ENCODE measurements at places on chromosomes 12 and 14.

DNA sequence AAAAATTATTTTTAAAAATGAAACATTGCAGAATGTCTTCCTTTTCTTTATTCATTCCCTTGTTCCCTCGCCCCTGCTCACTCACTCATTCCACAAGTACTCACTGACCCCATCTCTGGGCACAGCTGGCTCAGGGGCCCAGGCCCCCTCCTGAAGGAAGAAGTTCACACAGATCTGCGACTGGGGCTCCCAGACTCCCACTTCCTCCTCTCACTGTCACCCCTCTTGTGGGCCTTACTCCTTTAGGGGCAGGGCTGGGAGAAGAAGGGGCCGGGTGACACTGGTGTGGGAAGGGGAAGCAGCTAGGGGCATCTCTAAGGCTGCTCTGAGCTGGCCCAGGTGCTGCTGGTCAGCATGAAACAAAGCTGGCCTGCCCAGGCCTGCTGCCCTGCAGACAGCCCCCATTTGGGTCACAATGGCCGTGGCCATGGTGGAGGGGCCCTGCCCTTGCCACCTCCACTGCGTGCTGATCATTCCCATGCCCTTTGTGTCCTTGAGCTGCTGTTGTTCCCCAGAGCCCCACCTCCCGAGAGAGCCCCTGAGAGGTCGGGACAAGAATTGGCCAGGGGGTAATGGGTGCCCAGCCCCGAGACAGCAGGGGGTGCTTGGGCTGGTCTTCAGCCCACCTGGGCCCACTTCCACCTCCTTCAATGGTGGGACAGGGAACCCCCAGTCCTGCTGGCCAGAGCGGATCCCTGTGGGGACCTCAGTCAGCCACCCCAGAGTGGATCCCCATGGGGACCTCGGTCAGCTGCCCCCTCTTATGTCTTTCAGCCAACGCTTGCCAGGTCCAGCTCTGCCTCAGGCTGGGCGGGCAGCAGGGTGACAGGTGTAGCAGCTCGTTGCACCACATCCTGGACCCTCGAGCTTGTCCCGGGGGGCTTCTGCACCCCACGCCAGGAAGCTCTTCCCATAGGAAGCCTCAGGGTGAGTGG, 212.4 kb upstream of the C14orf180 start:
- no peak for DNase-seq

DNA sequence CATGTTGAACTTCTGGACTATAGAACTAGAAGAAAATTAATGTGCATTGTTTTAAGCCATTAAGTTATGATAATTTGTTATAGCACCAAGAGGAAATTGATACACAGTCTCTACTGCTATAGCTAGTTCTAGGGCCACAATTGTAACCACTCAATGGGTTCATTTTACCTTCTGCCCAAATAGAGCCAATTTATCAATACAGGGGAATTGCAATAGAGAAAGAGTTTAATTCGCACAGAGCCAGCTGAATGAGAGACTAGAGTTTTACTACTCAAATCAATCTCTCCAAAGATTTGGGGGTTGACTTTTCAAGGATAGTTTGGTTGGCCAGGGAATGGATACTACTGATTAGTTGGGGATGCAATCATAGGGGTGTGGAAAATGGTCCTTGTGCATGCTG, 31.9 kb upstream of the BICDL1 start:
- no peak for DNase-seq

DNA sequence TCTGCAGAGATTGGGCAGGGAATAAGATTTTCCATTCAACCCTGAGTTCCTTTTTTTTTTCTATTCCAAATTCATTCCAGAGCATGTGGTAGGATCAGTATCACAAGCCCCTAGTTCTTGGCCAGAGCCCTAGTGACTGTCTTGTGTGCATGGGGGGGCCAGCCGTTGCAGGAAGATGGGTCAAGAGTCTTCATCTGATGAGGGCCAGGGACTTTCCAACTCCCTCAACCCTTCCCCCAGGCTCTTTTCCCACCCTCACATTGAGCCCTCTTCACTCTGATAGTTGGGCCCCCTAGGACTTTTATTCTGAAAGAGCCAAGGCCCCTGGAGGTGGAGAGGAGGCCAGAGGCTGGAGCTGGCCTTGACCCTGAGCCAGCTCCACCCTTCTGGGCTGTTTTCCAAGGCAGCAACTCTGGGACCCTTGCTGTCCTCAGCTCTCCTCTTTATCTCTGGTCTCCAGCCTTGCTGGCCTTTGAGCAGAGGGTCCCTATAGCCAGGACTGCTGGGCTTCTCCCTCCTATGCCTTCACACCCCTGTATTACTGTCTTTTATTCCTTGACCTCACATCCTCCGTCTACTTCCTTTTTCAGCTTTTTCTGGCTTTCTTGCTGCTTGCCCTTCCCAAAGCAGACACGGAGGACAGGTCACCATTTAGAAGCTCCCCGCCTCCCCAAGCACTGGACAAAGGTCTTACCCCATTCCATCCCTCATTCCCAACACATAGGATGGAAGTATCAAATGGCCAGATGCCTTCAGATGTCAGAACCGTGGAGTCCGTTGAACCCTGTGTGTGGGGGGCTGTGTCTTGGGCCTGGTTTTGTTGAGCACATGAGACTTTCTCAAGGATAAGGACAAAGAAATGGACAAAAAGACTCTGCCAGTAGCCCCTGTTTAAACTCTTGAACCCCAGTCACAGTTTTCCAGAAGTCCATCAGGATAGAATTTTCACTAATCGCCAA, 5.6 kb downstream of the RBP5 start:
- no peak for DNase-seq

DNA sequence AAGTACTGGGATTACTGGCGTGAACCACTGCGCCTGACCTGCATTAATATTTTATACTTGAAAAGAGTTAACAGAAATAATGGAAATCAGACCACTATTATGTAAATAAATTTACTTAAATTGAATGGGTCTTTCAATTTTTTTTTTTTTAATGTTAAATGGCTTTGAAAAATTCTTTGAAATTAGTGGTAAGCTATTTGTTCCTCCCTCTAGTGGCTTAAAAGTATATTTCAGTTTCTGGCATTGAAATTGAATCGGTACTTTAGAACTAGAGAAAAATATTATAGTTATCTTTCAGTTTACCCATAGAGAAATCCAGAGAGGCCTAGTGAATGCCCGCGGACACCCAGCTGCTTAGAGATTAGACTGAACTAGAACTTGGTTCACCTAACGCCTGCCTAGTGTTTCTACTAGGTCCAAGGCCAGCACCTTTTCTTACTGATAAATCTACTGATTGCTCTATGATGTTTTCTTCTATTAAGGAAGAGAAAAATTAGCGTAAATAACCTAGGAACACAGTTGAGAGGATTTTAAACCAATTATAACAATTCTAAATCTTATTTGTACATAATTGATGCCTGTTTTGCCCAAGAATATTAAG, 106.5 kb downstream of the EML1 start:
- DNase-seq = no peak

- no peak for DNase-seq
Observed at GRCh38 chr12:103773109-103773910, 67.7 kb downstream of the NT5DC3 start.

- DNase-seq = no peak
Observed at GRCh38 chr14:38971258-38971921, 131.6 kb downstream of the SEC23A start.

- DNase-seq = no peak
Observed at GRCh38 chr12:77343291-77343690, 277.9 kb upstream of the E2F7 start.

DNA sequence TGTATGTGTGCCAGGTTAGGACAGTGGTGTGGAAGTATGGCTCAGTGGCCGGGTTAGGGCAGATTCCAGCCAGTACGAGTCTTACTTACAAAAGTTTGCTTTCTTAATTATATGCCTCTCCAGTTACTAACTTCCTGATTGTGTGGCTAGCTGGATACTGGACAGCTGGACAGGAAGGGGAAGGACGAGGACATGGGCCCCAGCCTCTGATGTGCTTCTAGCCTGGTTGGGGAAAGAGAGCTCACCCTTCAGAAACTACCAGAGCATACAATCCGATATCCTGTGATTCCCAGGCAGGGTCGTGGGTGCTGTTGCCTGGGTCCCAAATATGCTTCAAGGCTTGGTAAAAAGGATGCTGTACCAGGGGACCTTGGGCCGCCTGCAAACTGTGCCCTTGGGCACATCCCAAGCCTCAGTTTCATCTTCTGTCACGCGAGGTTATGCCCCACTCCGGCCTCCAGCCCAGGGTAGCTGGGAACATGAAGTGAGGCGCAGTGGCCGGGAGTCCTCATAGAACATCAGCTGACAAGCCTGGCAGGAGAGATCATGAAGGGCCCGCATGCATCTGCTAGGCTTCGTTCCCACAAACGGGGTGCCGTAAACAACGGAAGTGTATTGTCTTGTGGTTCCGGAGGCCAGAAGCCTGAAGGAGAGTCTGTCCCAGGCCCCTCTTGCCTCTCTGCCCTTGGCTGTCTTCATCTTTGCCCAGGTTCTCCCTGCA, 23.2 kb upstream of the RIN3 start:
- no peak for DNase-seq

- DNase-seq = no peak
Observed at GRCh38 chr14:75018694-75019093, 16.0 kb downstream of the EIF2B2 start.

GRCh38 chr12:6207259-6207925, 7.2 kb downstream of the CD9 start:
- DNase-seq = no peak

GRCh38 chr12:103966736-103967135, 1.1 kb downstream of the TDG start:
- DNase-seq = no peak

GRCh38 chr12:122732170-122732569, 1.5 kb upstream of the HCAR1 start:
- no peak for DNase-seq

DNA sequence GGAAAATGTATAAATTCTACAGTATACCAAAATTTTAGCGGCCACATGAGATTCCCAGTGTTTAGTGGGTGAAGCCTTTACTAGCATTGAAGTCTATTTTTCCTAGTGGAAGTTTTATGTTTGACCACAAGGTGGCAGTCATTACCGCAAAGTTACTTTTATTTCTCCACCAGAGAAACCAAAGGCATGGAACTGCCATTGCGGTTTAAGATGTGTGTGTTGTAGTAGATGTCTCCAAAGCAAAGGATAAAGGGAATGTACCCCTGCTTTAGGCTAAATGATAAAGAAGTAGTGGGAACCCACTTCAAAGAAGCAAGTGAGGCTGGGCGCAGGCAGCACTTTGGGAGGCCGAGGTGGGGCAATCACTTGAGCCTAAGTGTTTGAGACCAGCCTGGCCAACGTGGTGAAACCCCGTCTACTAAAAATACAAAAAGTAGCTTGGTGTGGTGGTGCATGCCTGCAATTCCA, 140.5 kb downstream of the PRKCH start:
- peak; percentile 16 for DNase-seq

- no peak for DNase-seq
Observed at GRCh38 chr12:76929499-76929898, 50.7 kb upstream of the CSRP2 start.

GRCh38 chr14:99231850-99232713, 39.9 kb downstream of the BCL11B start:
- no peak for DNase-seq

- DNase-seq = no peak
Observed at GRCh38 chr14:49549881-49550280, 36.3 kb downstream of the RPS29 start.

- no peak for DNase-seq
Observed at GRCh38 chr12:113214895-113215400, 6.3 kb upstream of the TPCN1 start.

DNA sequence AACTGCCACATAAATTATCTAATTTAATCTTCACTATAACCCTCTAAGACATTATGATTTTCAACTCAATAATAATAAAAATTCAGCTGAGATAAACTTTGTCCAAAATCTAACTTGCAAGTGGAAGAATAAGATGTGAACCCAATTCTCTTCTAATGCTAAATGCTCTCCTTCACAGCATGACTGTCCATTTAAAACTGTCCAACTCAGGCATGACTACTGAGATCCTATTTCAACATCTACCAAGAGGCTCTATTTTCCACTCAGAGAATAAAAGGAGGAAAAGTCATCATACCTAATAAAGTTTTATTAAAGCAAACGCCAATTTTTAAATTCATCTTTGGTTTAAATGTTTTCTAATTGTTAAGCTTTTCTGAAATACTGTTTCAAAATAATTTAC, 183.6 kb downstream of the MED13L start:
- DNase-seq = no peak

- DNase-seq = no peak
Observed at GRCh38 chr14:44701563-44702263, 194.6 kb upstream of the FSCB start.

GRCh38 chr12:11743423-11744409, 94.2 kb downstream of the ETV6 start:
- DNase-seq = no peak

DNA sequence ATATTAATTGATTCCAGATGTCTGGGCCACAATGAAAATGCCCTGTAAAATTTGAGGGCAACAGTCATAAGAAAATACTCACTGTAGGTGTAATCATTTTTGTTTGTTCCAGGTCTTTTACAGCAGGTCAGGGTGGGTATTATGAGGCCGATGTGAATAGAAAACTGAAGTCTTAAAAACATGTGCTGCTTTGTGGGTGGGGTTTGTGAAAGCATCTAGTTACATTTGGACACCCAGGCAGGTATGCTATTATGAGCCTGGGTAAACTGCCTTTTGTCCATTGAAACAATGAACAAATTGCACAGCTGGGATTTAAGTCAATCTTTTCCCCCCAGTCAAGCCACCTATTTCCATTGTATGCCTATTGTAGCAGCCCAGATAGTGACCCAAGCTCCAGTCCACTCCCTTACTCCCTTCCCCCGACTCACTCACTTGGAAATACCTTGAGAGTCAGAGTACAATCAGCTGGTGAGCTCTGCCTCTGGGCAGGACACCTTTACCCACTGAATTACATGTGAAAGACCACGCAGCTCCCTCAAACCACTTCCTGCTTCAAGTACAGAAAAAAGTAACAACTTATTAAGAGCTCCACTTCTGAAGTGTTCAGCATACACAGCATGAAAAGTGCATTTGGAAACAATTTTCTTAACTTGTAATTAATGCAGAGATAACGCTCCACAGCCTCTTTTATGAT, 1.8 kb downstream of the IGF1 start:
- DNase-seq = peak; percentile 49

- DNase-seq = no peak
Observed at GRCh38 chr12:128976120-128976738, 123.0 kb downstream of the GLT1D1 start.

DNA sequence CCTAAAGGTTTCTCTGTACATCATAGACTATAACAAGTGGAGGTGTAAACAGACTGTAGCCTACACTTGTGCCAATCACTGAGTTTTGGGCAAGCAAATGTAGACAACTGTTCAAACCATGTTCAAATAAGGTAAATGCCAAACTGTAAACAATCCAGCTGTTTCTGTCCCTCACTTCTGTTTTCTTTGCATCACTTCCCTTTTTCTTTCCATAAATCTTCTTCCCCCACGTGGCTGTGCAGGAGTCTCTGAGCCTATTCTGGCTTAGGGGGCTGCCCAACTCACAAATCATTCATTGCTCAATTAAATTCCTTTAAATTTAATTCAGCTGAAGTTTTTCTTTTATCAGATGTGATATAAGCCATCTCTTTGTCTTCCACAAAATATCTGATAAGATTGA, 65.1 kb upstream of the CPM start:
- no peak for DNase-seq

- no peak for DNase-seq
Observed at GRCh38 chr14:93962701-93963601, 13.4 kb downstream of the ASB2 start.

- DNase-seq = no peak
Observed at GRCh38 chr12:12468575-12468974, 94.1 kb downstream of the DUSP16 start.

- peak; percentile 26 for DNase-seq
Observed at GRCh38 chr12:62693376-62694050, 226.9 kb downstream of the MON2 start.

GRCh38 chr14:72810201-72810600, 83.7 kb downstream of the DPF3 start:
- no peak for DNase-seq

- DNase-seq = no peak
Observed at GRCh38 chr12:14678547-14679150, 17.8 kb downstream of the GUCY2C start.
